Tibial artery (tissue), 4 donors: ENCODE measurements at places on chromosomes 12 and 14.

GRCh38 chr12:50047693-50048250 lies 9.6 kb upstream of the ASIC1 start:
- DNase-seq = no peak

DNA sequence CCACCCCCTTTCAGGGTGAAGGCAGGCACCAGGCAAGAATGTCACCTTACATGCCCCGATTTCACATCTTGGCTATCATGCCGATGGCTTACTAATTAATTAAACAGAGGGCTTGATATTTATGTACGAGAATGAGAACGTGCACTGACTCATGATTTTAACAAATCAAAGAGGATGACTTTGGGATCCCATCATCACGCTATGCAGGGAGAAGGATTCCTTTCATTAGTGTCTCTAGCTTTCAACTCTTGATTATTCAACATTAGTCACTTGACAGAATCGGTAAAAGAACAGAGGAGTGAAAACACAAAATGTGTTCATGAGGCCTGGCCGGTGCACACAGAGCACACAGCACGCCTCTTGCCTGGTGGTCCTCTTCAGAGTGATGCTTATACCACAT lies 80.6 kb downstream of the PRKAB1 start:
- no peak for DNase-seq

DNA sequence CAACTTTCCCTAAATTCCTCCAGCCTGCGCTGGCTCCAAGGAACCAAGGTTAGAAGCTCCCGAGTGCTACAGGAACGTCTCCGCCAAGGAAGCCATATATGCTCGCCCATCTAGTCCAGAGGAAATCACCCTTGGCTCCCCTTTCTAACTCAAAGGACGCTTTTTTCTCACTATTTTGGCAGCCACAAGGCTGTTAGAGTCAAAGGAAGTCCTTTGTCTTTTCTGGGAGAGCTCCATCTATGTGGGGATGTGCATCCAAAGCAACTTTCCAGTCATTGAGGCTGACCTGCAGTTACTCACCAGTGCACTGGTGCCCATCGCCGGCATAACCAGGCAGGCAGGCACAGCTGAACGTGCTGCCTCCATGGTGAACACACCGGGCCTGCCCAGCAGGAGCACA lies 37.6 kb downstream of the RTRAF start:
- DNase-seq = no peak

DNA sequence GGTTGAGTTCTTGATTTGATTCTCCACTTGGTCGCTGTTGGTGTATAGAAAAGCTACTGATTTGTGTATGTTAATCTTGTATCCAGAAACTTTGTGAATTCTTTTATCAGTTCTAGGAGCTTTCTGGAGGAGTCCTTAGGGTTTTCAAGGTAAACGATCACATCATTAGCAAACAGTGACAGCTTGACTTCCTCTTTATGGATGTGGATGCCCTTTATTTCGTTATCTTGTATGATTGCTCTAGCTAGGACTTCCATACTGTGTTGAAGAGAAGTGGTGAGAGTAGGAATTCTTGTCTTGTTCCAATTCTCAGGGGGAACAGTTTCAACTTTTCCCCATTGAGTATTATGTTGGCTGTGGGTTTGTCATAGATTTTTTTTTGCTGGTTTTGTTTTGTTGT lies 12.4 kb downstream of the MTRFR start:
- no peak for DNase-seq

DNA sequence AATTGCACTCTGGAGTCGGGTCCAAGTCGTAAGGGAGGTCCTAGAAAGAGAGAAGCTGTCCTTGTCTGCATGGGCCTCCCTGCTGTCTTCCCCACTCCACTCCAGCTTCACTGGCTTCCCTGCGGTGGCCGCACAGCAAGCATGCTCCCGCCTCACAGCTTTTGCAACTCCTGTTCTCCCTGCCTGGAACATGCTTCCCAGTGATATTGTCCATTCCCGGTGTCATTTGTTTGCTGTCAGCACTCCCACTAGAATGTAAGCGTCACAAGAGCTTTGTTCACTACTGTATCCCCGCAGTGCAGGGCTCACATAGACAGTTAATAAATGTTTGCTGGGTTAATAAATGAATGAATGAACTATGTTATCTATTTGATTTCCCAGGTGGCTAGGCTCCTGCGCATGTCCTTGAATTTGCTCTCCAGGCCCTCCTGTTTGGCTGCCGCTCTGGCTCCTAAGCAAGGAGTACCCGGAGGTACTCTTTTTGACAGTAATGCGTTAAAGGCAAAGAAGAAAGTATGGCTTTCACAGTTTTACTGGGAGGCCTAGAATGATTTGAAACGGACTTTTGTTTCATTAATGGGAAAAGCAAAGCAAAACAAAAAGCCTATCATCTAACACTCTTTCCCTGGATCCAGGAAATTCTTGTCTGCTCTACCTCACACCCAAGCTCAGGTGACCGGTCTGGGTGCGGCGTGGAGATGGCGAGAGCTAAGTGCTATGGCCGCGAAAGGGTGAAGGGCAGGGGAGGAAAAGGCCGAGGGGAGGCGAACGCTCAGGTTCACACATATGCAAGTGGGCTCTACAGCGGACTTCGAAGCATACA lies 6.2 kb upstream of the SLC7A7 start:
- DNase-seq = no peak

- DNase-seq = no peak
These were observed 4.3 kb downstream of the COQ10A start for GRCh38 chr12:56271031-56271430.

DNA sequence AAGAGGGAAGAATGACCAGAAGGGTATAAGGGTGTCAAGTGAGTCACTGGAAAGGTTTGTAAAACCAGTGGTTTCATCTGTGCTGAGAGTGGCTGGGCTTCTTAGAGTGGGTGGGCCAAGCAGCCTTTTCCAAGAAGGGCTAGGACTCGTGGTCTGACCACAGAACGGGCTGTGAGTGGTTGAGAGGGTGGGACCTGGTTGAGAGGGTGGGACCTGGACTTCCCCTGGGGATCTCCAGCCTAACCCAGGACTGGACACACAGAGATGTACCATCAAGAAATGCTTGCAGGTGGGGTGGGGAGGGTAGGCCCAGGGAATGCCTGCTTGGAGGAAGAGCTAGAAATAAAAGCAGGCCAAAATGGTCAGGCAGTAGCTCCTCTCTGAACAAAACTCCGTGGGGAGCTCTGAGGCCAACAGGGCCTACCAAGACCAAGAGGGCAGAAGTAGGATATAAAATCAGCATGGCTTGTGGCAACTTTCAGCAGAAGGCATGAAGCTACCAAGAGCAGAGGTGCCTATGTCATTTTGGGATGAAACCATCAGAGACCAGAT lies 140.5 kb downstream of the FOXN3 start:
- DNase-seq = peak; percentile 62

GRCh38 chr12:2390850-2391390 lies 338.1 kb downstream of the CACNA1C start:
- peak; percentile 31 for DNase-seq

DNA sequence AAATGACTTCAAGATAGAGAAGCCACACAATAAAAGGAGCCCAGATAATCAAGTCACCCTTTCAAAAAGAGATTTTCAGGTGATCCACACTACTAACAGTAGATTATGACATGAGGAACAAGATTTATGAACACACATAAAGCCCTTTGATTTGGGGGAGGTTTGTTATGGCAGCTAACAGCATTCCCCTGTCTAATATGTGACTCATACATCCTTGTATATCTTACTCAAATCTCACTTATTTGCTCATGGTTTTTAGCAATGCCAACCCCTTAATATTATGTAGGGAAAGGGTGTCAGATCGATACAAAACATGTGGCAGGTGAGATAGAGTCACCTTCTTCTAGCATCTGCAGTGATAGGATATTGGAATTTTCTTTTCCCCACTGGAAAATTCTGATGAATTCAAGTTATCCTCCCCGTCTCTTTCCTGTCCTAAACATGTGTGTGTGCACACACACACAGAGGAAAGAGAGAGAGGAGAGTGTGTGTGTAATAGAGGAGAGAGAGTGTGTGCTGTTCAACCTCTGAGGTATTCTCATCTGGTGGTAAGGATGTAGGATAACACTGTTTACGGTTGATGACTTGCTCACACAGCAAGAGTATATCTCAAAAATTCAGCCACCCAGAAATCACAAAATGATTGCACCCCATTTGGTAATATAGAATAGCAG lies 319.9 kb downstream of the KCNC2 start:
- no peak for DNase-seq

GRCh38 chr12:78018171-78018910 lies 187.6 kb downstream of the NAV3 start:
- DNase-seq = no peak

- DNase-seq = no peak
These were observed 129.9 kb upstream of the GRIN2B start for GRCh38 chr12:14111230-14111865.

DNA sequence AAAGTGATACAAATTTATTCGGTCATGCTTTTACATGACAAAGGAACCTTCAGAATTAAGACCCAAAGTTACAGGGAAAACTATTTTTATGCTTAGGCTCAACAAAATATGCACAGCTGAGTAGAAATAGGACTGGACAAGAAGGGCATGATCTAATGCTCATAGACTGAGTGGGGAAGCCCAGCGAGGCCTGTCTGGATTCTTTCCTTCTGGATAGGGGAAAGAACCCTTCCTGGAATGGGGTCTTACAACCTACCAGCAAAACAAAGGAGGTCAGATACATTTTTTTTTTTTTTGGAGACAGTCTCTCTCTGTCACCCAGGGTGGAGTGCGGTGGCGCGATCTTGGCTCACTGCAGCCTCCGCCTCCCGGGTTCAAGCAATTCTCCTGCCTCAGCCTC lies 2.2 kb upstream of the DDX55 start:
- no peak for DNase-seq

GRCh38 chr12:99135376-99135775 lies 490.3 kb downstream of the APAF1 start:
- no peak for DNase-seq

DNA sequence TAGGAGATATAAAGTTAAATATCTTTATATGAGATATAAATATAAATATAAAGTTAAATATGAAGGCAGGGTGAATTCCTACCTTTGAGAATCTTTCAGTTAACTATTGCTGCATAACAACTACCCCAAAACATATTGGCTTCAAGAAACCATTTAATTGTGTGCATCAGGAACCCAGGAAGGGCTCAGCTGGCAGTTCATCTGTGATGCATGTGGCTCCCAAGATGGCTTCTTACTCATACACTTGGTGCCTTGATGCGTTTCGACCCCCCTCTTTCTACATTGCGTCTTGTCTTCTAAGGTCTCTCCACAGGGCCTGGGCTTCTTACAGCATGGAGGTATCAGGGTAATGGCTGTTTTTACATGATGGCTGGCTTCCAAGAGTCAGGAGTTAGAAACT lies 253.9 kb upstream of the CRY1 start:
- no peak for DNase-seq

DNA sequence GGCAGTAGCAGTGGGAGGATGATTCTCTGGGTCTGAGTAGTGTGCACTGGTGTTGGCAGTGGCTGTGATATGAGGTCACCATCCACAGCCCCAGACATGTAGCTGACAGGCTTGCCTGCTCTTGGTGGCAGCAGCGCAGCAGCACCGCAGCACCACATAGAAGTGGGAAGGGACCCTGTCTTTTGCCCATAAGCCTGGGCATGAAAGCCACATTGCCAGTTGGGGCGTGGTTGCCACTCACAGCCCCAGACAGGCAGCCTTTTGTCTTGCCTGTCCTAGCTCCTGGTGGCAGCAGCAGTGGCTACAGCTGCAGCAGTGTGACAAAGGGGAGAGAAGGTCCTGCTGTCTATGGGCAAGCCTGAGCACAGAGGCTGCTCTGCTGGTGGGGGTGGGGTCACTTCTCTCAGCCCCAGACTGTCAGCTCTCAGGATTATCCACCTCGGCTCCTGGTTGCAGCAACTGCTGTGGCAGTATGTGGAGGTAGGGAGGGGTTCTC lies 71.5 kb downstream of the BRMS1L start:
- no peak for DNase-seq

DNA sequence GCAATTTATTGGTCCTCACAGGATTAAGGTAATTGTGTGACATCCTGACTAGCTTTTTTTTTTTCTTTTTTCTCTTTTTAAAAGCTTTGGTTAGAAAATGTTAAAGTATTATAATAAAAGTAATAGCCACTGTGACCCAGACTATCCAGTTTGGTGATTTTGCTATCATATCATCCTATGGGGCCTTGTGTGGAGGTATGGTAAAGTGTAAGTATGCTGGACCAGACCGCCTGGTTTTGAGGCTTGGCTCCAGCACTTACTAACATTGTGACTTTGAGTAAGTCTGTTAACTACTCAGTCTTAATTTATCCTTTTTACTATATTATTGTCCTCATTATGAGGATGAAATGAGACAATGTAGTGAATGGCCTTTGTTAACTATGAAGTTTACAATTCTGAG lies 15.5 kb downstream of the EID3 start:
- DNase-seq = no peak

- no peak for DNase-seq
These were observed 192.2 kb downstream of the SYT1 start for GRCh38 chr12:79056775-79057174.

DNA sequence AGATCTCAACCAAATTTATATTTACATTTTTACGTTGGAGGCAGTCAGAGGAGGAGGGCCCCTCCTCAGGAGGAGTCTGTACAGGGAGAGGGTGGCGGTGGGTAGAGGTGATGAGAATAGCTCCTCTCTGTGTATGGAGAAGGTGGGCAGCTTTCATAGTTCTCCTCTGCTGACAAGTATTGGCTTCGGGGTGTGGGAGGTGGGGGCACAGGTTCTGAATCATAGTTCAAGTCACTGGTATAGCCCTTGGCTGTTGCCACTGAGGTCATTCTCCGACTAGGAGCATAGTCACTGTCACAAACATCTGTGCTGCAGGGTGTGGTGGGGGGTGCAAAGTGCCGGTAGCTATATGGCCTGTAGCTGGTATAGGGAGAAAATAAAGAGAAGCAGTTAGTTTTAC lies 50.3 kb downstream of the BCL2L14 start:
- no peak for DNase-seq

- DNase-seq = no peak
These were observed 54.5 kb downstream of the DAD1 start for GRCh38 chr14:22534547-22534946.

- DNase-seq = peak; percentile 75
These were observed 823 bp upstream of the SMARCC2 start for GRCh38 chr12:56189918-56190694.

- DNase-seq = no peak
These were observed 69.5 kb downstream of the NKX2-1 start for GRCh38 chr14:36450550-36450949.

DNA sequence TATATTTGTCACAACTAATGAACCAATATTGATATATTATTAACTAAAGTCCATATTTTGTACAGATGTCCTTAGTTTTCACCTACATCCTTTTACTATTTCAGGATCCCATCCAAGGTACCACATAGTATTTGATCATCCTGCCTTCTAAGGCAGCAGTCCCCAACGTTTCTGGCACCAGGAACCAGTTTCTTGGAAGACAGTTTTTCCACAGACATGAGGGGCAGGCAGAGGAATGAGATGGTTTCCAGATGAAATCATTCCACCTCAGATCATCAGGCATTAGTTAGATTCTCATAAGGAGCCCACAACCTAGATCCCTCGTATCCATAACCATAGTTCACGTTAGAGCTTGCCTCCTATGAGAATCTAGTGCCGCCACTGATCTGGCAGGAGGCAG lies 82.8 kb upstream of the BCL2L14 start:
- DNase-seq = no peak

- DNase-seq = no peak
These were observed 44.7 kb downstream of the KCTD10 start for GRCh38 chr12:109432431-109432830.
